GM10248 (cell line): ENCODE measurements at places on chromosomes 5 and 9.

- no peak for DNase-seq
Observed at GRCh38 chr9:111276431-111277128, 53.4 kb downstream of the OR2K2 start.

DNA sequence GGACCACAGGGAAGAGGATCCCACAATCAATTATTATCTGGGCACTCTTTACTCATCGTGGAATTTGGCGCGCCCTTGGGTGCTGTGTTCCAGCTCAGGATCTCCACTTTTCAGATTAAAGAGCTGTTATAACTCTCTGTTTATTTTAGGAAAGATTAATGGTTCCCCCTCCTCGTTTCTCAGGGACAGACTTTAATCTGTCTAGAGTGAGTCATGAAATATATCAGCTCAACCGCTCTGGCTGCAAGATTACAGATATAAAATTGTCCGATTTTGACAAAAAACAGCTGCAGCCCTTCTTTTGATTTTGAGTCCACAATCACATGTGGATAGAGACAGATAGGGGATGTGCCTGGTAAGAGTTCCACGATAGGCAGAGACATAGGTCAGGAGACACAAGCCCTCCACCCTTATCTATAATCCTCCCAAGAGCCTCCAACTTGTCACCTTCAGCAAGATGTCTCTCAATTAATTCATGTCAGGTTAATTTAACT lies 77.6 kb upstream of the ANKRD55 start:
- no peak for DNase-seq

GRCh38 chr5:175059687-175060211 lies 335.4 kb downstream of the MSX2 start:
- DNase-seq, result peak; percentile 18

GRCh38 chr5:87138091-87138805 lies 129.4 kb upstream of the RASA1 start:
- no peak for DNase-seq

DNA sequence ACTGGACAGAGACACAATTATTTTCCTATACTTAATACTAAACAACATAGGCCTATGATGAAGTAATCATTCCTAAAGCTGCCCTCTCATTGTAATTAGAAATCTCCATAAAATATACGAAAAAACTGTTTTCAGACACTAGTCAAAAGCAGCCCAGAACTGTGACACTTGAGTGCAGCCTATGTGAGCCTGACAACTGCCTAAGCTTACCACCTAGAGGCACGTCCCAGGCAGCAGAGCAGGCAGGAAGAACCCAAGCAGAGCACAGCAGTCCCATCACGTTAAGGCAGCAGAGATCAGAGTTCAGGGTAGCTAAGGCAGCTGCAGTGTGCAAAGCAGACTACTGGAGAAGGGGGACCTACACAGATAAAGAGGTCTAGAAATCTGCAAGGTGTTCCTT lies 46.4 kb downstream of the GOLPH3 start:
- DNase-seq, result no peak

DNA sequence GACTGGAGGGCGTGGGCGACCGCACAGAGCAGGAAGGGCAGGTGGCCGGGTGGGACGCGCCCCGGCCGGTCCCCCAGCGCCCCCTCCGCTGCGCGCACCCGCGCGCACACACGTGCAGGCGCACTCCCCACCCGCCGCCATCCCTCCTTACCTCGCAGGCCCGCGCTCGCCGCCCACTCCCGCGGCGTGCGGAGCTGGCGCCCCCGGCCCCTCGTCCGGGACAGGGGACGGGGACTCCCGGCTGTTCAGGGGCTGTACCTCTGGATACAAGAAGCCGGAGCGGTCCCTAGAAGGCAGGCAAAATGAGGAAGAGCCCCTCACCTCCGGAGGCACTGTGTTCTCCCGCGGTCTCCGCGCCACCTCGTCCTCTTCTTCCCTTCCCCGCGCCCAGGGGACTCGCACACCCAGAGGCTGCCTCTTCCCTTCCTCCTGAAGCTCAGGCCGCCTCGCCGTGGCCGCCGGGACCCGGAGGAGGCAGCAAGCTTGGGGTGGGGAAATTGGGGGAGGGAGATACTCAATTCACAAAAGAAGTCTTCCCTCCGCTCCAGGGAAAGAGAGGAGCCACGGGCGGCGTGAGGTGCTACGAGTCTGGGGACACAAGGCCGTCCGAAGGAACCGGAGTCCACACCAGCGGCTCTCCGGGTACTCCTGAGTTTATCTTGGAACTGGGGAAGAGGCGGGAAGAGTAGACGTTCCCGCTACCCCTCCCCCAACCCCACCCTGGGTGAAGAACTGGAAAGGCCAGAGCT lies 1.4 kb upstream of the GABRB2 start:
- DNase-seq, result peak; percentile 29

DNA sequence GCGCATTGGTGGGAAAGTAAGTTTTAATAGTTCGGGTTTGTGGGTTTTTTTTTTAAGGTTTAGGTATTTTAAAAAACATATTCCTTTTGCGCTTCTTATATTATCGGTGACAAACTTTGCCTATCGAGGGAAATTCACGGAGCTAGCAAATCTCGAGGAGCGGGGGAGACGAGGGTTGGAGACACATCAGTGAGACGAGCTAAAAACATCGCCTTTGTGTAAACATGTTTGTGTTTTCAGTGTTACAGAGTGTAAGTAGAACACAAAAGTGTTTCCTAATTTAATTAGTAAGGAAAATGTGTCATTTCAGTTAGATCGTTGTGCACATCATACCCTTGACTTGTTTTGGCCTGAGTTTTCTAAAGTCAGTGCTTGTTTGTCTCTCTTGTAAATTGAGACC lies 945 bp downstream of the BTF3 start:
- DNase-seq, result no peak

DNA sequence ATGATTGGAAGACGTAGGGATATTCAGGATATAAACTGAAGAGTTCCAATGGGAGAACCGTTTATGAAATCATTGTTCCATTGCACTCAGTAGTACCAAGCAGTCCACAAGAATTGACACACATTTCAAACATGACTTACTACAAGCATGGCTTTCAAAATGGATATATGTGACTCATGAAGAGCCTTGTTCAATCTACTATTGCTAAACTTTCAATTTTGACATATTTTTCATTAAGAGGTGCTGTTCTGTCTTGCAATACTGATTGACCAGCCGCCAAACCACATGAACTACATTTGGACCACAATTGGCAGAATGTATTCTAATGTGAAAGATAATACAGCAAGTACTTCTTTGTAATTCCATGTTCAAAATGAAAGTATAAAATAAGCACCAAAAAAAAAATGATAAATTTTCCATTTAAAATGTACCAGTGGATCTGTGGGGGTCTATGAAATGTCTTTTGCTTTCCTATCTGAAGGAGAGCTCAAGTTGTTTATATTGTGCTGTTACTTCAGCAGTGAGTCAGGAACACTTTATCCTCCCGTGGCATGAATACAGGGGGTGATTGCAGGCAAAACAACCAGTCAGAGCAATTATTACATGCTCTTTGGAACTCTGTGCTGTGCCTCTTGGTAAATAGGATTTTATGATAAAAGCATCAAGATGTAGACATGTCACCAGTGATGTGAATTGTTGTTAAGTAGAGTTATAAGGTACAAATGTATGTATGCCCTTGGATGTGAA lies 366.0 kb downstream of the ARRDC3 start:
- no peak for DNase-seq

DNA sequence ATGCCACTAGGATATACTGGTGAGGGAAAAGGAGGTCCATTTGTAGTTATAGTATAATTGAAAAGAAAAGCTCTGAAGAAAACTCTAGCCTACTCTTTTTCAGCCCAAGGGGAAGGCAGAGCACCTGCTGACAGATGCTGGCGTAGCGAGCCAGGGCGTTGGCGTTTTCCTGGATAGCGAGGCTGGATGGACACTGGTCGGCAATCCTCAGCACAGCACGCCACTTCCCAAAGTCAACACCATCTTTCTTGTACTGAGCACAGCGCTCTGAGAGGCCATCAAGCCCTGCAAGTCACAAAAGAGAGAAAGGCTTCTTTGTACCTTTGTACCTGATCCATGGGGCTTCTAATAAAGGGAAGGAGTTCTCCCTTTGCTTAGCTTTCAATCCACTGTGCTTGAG lies 8.2 kb downstream of the ALDOB start:
- DNase-seq, result no peak

DNA sequence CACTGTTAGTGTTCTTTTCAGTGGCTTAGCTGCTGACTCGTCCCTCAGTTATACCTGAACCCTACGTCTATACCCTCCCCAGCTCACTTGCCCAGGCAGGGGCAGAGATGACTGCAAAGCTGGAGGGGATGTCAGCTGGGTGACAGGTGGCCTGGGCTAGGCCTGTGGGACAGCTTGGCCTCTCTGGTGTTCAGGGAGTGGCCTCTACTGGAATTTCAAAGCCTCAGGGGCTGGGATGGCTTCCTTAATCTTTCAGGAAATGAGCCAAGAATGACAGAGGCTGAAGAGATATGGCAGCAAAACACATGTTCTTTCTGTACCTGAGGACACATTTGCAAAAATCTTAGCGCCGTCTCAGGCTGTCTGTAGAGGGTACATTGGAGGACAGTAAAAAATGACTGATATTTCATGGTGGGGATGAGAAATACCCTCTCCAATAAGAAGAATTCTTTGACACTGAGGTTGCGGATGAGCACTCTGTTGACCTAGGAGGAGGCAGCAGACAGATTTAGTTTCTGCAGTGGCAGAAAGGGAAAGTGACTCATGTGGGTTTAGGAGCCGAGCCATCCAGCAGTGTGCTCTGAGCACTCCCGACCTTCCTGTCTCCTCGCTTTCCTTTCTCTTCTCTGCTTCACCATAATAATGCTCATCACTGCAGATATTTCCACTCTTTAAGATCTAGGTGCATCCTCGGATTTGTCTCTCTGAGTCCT lies 54.4 kb downstream of the ENTREP1 start:
- DNase-seq, result no peak

DNA sequence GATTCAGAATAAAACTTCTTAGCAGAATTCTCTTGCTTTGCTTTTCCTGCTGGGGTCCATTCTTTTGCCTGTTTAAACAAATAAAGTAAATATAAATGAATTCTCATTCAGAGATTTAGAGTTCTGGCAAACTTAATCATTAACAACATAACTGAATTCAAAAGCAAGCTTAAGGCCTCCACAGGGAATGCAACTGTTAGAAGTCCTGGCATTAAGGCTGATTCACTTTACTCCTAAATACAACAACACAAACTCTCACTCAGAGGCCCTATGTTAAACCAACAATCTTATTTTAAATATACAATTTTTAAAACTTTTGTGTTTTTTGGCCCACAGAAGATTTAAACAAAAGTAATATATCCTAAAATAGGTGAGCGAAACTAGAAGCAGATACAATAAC lies 178.3 kb downstream of the AP3B1 start:
- no peak for DNase-seq

DNA sequence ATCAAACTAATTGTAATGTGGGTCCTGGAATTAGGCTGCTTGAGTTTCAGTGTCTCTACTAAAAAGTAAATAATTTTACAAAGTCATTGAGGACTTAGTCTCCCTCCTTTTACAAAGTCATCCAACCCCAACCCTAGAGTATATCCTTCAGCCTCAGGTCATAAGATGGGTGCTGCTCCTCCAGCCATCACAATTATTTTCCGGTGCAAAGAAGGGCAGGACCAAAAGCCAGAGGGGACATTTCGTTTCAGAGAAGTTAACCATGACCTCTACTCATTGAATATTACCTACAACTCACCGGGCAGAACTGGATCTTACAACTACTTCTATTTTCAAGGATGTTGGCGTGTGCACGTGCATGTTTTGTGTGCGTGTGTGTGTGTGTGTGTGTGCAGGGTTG lies 60.5 kb upstream of the TNFSF8 start:
- DNase-seq, result no peak

GRCh38 chr5:131758520-131758900 lies 38.3 kb downstream of the FNIP1 start:
- DNase-seq, result no peak

GRCh38 chr5:93072831-93073459 lies 508.1 kb downstream of the NR2F1-AS1 start:
- no peak for DNase-seq

DNA sequence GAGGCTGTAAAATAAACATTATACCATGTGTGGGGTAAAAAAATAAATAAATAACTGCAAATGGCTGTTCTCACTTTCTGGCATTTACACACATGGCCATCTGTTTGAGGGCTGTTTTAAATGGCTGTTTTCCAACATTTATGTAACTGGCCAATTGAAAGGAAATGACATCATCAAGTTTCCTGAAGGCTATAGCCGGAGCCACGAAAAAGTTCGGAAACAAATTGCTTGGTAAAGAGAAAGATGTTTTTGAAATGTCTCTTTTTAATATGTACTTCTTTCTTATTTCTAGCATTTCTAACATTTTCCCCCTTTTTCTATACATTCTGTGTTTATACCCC lies 95.4 kb upstream of the DAB2 start:
- no peak for DNase-seq

- DNase-seq, result no peak
Observed at GRCh38 chr9:72998363-72998762, 45.5 kb upstream of the ALDH1A1 start.

GRCh38 chr5:149938791-149939358 lies 5.7 kb downstream of the PDE6A start:
- no peak for DNase-seq

- DNase-seq, result no peak
Observed at GRCh38 chr9:73038613-73039012, 85.8 kb upstream of the ALDH1A1 start.

- DNase-seq, result no peak
Observed at GRCh38 chr5:8598996-8599395, 730.0 kb downstream of the MTRR start.

DNA sequence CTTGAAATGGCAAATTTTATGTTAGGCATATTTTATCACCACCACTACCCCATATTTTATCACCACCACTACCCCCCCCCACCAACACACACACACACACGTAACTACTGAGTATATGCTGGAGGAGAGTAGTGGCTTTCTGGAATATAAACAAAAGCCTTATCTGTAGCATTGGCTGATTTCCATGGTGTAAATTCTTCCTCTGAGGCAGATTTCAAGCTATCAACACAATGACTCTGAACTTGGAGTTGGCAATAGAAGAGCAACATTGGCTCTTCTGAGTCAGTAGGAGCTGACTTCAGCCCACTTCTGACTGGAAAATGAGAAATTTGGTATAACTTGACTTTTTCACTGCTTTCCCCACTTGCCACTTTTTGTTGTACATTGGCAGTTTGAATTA lies 143.0 kb downstream of the CAVIN4 start:
- DNase-seq, result no peak

DNA sequence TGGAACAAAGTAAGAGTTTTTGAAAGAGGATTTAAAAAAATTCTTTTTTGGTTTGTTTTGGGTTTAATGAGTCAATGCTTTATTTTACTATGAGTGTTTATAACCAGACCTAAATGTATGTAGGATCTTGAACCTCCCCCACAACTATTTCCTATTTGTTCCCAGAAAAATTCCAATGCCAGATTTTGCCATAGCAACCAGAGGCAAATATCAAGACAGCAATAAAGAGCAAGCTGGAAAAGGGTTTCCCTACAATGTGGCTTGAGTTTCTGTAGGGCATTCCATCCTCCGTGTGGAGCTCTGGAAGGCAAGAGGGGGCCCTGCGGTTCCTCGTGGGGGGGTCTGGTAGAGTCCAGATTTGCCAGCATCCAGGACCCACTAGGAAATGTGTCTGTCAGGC lies 27.8 kb upstream of the GDNF start:
- no peak for DNase-seq

- no peak for DNase-seq
Observed at GRCh38 chr5:120037451-120037850, 408.1 kb downstream of the FAM170A start.

GRCh38 chr5:392431-392988 lies 50.5 kb upstream of the EXOC3 start:
- peak; percentile 88 for DNase-seq

- DNase-seq, result no peak
Observed at GRCh38 chr9:129904734-129905133, 69.5 kb downstream of the USP20 start.

GRCh38 chr9:35952526-35953191 lies 5.3 kb downstream of the OR2S2 start:
- DNase-seq, result no peak

GRCh38 chr5:96404191-96404867 lies 28.7 kb downstream of the PCSK1 start:
- DNase-seq, result no peak
